Activated naive CD8-positive, alpha-beta T cell treated with anti-CD3 and anti-CD28 coated beads, Interleukin-2, amount 50 U/mL, for 24 hours (primary cell): ENCODE measurements at places on chromosomes 4 and X.

DNA sequence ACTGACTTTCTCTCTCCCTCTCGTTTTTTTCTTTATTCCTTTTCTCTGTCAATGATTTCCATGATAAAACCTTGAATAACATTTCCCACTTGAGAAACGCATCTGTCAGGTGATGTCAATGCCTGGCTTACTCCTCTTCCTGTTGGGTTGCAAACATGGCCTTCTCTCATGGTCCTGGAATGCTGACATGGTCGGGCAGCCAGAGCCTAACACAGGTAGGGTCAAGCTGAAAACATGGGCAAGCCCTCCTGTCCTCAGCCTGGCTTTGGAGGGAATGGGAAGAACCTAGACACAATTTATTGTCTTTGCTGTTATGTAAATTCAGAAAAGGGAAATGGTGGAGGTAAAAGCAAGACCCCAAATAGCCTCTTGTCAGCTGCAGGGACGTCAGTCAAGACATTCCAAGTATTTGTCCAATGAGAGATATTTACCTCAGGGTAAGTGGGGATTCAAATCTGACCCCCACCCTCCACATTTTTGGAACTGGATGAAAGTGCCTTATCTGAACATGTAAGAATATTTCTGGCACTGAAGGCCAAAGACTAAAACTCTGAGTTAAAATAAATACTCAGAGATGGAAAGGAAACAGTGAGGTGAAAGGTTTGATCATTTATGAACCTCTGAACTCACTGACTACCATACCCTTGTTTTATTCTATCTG, 473.8 kb downstream of the SPRY1 start:
- no peaks in the 10 kb centered on the region for H3K4me1 ChIP-seq
- H3K27me3 ChIP-seq, result no peaks in the 10 kb centered on the region
- H3K4me3 ChIP-seq, result no peak overlapping the region
- no peak for DNase-seq

DNA sequence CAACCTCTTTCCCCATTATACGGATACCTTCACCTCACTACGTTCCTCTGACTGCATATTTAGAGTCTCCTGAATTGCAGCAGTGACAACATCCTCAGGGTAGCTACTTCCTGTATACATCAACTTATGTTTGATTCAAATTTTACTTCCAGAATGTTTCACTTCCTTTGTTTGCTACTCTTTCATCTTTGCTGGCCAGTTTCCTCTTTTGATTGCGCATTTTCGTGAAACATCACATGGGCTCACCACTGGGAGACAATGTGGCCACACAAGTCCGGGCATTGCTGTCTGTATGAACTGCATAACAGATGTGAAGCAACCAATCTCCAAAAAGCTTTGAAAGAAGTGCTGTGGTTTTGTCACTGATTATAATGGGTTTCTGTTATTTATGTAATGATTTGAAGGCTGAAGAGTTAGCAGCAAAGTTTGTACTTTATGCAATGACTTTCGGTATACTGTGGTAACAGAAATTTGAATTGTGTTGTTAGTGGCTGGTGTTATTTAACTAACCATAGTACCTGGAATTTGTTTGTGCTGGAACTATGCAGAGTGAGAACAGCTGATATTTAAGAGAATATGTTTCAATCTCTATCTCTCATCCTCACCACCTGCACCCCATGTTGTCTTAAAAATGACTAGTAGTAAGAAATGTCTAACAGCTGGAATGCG, 7.4 kb downstream of the SNCA start:
- DNase-seq, result no peak
- peaks cover 8% of the 10 kb centered on the region for H3K27me3 ChIP-seq
- H3K4me3 ChIP-seq, result peak overlapping the region; percentile 10
- peaks cover 13% of the 10 kb centered on the region for H3K4me1 ChIP-seq
- no peak overlapping the region for H3K27ac ChIP-seq

- no peak overlapping the region for H3K4me3 ChIP-seq
- no peaks in the 10 kb centered on the region for H3K4me1 ChIP-seq
- H3K36me3 ChIP-seq, result no peaks in the 10 kb centered on the region
- H3K27me3 ChIP-seq, result no peaks in the 10 kb centered on the region
Measured at GRCh38 chr4:189124149-189124758, 816.4 kb upstream of the FRG1 start.

DNA sequence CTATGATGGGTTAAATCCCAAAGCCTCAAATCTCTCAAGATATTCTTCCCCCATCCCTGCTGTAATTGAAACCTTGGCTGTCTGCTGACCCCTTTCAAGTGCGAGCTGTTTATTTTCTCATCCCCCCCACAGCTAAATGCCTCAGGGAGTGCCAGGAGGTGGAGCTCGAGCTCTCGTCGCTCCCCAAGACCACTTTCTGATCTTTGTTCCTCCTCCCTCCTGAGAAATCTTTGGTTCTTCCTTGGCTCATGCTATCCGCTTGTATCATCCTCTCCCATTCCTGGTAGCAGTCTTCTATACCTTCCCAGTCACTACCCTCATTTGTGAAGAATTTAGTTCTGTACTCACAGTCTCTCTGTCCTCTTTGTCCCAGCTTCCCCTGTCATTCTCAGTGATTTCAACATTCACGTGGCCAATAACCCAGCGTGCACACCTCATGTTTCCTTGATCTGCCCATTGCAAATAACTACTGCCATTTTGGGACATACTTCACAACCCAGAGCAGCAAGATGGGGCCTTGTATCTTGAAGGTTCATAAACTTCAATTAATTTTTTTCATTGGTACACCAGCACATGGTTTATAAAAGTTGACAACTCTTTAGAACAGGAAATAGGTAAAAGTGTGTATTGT, 9.2 kb upstream of the SLC25A43 start:
- no peaks in the 10 kb centered on the region for H3K4me1 ChIP-seq
- H3K36me3 ChIP-seq, result no peaks in the 10 kb centered on the region
- no peak overlapping the region for H3K27ac ChIP-seq
- H3K4me3 ChIP-seq, result no peak overlapping the region
- no peak for DNase-seq

DNA sequence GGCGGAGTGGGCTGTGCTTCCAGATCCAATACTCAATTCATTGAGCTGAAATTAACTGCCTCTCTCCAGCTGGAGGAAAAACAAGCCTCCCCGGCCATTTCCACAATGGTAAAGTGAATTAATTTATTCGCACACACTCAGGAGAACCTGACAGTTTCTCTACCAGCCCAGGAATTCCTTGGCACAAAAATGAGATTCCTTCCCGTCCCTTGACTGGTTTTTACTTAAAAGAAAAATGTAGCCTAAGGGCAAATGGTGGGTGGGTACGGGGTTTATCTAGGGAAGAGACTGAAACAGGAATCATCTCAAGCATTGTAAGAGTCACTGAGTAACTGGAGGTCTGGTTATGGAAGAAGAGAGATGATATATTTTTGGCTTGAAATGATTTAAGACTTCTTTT, 102.7 kb downstream of the VCX3A start:
- H3K4me1 ChIP-seq, result no peaks in the 10 kb centered on the region
- no peaks in the 10 kb centered on the region for H3K27me3 ChIP-seq
- no peak overlapping the region for H3K27ac ChIP-seq
- no peak for DNase-seq
- no peaks in the 10 kb centered on the region for H3K36me3 ChIP-seq
- no peak overlapping the region for H3K4me3 ChIP-seq

DNA sequence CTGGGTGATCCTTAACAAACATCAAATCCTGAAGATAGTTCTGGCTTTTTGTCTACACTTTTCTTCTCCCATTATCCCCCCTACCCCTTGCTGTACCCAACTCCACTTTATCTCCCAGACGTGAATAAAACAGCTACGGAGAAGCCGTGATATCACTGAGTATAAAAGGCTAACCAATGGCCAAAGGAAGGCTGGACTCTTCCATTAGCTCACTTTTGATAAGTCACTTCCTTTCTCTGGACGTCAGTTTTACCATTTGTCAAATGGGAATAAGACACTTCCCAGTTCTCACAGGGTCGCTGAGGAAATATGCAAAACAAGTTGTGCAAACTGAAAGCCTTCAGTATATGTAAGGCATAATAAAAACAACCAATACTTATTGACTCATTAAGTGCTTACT, 38.6 kb upstream of the EDA2R start:
- no peak for DNase-seq
- no peaks in the 10 kb centered on the region for H3K4me1 ChIP-seq
- no peaks in the 10 kb centered on the region for H3K27me3 ChIP-seq
- H3K27ac ChIP-seq, result no peak overlapping the region

GRCh38 chr4:158043971-158044618, 128.7 kb downstream of the GASK1B start:
- H3K4me3 ChIP-seq, result no peak overlapping the region
- H3K27me3 ChIP-seq, result no peaks in the 10 kb centered on the region
- no peaks in the 10 kb centered on the region for H3K36me3 ChIP-seq
- no peaks in the 10 kb centered on the region for H3K4me1 ChIP-seq

GRCh38 chrX:73446831-73447230, at the start of gene CDX4:
TSS of gene CDX4 (plus strand) at chrX:73447053. CDS start at chrX:73447254, 201 bp downstream.
- H3K4me1 ChIP-seq, result peaks cover 5% of the 10 kb centered on the region
- H3K27ac ChIP-seq, result no peak within 1 kb of the TSS
- H3K36me3 ChIP-seq, result no peaks in the 10 kb centered on the region
- peaks cover 32% of the 10 kb centered on the region for H3K27me3 ChIP-seq
- no peak for DNase-seq

DNA sequence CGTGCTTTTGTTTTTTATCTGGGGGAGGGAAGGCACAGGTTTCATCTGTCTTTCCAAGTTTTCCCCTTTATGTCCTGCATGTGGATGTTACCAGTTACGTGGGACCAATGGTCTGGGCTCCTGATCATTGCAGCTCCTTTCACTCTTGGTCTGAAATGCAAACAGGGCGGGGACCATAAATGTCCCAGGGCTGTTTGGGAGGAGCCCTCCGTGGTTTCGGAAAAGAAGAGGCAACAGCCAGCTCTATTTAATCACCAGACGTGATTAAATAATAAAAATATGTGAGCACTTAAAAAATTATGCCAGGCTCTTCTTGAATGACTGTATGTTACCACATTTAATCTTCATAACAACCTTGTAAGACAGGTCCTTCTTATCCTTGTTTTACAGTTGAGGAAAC, 30.8 kb upstream of the C1GALT1C1 start:
- H3K4me1 ChIP-seq, result peaks cover 7% of the 10 kb centered on the region
- H3K27me3 ChIP-seq, result no peaks in the 10 kb centered on the region
- H3K36me3 ChIP-seq, result no peaks in the 10 kb centered on the region
- DNase-seq, result no peak
- H3K4me3 ChIP-seq, result no peak overlapping the region

GRCh38 chr4:860561-860960, 34.6 kb upstream of the CPLX1 start:
- H3K27me3 ChIP-seq, result no peaks in the 10 kb centered on the region
- DNase-seq, result no peak
- no peak overlapping the region for H3K27ac ChIP-seq
- no peak overlapping the region for H3K4me3 ChIP-seq

GRCh38 chr4:37388681-37389365, 144.3 kb downstream of the NWD2 start:
- no peaks in the 10 kb centered on the region for H3K36me3 ChIP-seq
- no peak overlapping the region for H3K4me3 ChIP-seq
- DNase-seq, result no peak
- peaks cover 6% of the 10 kb centered on the region for H3K4me1 ChIP-seq
- peaks cover 6% of the 10 kb centered on the region for H3K27me3 ChIP-seq

DNA sequence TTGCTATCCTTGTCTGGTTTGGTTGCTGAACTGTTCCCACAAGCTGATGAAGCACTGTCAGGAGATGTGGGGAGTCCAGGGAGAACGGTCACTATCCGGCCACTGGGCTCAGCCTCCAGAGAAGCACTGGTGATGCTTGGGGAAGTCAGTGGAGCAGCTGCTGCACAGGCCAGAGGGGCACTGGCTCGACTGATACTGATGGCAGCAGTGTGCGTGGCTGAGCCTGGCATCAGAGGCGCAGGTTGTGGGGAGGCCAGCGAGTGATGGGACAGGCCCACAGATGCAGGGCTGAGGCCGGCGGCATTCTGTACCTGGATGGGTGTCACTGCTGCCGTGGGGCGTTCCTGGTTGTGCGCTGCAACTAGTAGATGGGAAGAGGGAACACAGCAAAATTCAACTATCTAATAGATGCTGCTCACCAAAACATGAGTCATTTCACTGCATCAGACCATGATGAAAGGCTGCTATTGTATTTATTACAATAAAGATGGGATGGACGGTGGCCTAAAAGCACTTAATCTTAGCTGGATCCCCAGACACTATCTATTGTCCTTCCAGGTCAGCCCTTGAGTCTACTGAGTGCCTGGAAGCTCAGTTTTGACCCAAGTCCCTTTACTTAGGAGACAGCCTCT, 106.3 kb upstream of the CBR4 start:
- peaks cover 2% of the 10 kb centered on the region for H3K4me1 ChIP-seq
- no peak overlapping the region for H3K27ac ChIP-seq
- H3K36me3 ChIP-seq, result no peaks in the 10 kb centered on the region
- no peak overlapping the region for H3K4me3 ChIP-seq
- H3K27me3 ChIP-seq, result no peaks in the 10 kb centered on the region
- DNase-seq, result no peak

- H3K27me3 ChIP-seq, result no peaks in the 10 kb centered on the region
- H3K4me1 ChIP-seq, result no peaks in the 10 kb centered on the region
- no peak for DNase-seq
- no peaks in the 10 kb centered on the region for H3K36me3 ChIP-seq
- H3K4me3 ChIP-seq, result no peak overlapping the region
- H3K27ac ChIP-seq, result no peak overlapping the region
Measured at GRCh38 chr4:45566896-45567603, 556.8 kb downstream of the GABRG1 start.
